ENCODE measurements at places on chromosomes 11 and 22.
A peak's percentile ranks its signal among the peaks of the same experiment; 100 is the strongest.

GRCh38 chr22:42595434-42595833, 19.2 kb downstream of the POLDIP3 start:
- no peak for ATAC-seq

DNA sequence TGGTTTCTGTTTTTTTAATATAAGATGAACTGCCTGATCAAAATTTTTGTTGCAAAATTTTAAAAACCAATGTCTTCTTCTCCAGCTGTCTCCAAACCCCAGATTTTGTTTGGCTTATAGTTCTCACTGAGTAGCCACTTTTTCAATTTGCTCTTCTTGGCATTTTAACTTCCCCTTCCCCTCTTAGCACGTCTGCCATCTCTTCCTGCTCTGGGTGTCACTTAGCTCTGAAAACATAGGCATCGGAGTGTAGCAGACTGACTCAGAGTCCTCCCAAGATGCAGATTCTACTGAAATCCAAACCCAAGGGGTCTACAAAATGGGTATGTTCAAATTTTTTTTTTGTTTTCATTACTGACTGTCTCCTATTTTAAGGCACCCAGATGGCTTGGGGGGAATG, 270.3 kb upstream of the KIRREL3 start:
- no peak for ATAC-seq

GRCh38 chr11:72150882-72151281, 15.4 kb downstream of the FOLR3 start:
- no peak for ATAC-seq

GRCh38 chr11:34299284-34299972, 58.4 kb downstream of the ABTB2 start:
- ATAC-seq = no peak

- ATAC-seq = no peak
Observed at GRCh38 chr11:133545199-133545803, 13.0 kb upstream of the OPCML start.

DNA sequence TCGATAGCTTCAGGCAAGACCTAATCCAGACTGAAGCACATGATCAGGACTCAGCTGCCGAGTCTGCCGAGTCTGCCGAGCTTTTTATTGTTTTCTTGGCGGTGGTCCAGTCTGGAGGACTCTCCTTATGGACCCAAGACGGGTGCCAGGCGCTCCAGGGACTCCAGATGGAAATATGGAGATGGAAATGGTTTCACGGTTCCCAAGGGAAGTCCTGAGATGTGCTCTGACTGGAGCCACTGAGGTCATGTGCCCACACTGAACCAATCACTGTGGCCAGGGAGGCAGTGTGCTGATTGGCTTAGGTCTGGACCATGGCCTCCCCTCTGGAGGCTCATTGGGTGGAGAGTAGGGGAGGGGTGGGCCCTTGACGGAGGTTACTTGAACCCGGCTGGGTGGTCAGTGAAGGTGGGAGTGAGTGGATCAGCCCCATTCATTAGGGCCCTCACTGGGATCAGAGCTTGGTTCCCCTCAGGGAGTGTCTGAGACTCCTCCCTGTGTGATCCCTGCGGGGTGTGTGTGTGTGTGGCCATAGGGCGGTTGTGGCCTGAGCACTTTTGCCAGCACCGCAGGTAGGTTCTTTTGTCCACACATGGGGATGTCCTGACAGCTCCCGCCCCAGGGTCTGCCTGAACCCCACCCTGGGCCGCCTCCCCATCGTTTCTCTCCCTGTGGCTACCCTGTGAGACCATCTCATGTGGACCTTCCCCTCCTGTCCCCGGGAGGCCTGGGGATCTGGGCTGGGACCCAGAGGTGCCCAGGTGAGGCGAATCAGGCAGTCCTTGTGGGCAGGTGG, 14.0 kb downstream of the RPS6KA4 start:
- no peak for ATAC-seq

DNA sequence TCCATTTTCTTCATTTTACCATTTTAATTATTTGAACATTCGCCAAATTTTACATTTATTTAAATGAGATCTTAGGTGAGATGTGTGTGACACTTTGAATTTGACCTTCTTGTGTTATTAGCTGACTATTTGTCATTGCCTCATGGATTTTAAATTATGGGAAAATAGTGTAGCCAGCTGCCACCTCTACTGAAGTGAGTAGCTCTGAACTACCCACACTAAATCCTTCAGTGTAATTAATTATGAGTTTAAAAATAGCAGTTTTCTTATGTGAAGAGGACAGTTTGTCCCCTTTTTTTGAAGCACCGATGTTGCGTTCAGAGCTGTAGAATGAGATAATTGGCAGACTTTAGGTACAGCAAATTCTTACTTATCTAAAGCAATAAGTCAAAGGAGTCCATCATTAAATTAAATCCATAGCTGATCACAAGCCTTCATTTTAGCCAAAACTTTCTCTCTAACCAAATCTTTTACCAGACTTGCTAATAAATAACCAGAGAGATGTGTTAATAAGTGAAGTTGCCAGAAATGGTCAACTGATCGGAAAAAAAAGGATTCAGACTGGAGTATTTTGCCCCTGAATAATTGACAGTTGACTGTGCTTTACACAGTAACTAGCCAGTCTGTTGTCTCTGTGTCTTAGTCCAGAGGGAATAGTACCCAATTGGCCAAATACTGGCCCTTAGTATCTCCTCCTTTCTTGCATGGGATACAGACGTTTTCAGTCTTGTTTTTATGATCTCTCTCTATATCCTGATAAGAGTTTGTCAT, 75.0 kb downstream of the ZC3H12C start:
- no peak for ATAC-seq

DNA sequence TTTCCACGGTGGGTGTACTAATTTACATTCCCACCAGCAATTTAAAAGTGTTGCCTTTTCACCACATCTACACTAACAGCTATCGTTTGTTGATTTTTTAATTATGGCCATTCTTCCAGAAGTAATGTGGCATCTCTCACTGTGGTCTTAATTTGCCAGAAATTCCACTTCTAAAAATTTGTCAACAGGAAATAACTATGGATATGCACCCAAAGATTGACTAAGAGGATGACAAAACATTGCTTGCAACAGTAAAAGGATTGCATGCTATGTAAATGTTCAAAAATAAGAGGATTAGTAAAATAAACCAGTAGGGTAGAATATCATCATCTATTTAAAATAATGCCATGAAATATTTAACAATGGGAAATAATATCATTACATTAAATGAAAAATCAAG, 219.5 kb downstream of the DCDC1 start:
- no peak for ATAC-seq

- ATAC-seq = peak; percentile 63
Observed at GRCh38 chr11:14384338-14384737, 25.4 kb upstream of the RRAS2 start.

DNA sequence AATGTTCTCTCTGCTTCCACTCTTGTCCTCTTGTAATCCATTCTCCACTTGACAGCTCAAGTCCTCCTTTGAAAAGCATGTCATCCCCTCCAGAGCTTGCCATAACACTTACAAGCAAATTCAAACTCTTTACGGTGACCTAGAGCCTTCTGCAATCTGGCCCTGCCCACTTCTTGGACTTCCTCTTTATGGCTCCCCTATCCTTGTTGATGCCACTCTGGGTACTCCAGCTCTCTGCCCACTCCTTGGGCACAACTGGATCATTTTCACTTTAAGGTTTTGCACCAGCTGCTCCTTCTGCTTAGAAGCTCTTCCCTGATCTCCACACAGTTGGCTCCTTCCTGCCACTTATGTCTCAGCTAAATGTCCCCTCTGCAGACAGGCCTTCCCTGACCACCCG, 217.9 kb downstream of the DSCAML1 start:
- no peak for ATAC-seq

GRCh38 chr11:11076276-11076675, 218.4 kb upstream of the ZBED5 start:
- no peak for ATAC-seq

DNA sequence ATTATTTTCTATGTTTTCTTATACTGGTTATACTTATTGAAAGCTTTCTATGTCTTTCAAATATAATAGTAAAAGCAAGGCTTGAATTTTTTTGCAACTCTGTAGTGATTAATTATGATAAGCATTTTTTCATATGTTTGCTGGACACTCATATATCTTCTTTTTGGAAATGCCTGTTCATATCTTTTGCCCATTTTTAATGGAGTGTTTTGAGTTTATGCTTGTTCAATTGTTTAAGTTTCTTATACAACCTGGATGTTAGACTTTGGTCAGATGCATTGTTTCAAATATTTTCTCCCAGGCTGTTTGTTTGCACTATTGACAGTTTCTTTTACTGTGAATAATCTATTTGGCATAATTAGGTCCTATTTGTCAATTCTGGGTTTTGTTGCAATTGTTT, 11.9 kb downstream of the OR52H1 start:
- no peak for ATAC-seq

DNA sequence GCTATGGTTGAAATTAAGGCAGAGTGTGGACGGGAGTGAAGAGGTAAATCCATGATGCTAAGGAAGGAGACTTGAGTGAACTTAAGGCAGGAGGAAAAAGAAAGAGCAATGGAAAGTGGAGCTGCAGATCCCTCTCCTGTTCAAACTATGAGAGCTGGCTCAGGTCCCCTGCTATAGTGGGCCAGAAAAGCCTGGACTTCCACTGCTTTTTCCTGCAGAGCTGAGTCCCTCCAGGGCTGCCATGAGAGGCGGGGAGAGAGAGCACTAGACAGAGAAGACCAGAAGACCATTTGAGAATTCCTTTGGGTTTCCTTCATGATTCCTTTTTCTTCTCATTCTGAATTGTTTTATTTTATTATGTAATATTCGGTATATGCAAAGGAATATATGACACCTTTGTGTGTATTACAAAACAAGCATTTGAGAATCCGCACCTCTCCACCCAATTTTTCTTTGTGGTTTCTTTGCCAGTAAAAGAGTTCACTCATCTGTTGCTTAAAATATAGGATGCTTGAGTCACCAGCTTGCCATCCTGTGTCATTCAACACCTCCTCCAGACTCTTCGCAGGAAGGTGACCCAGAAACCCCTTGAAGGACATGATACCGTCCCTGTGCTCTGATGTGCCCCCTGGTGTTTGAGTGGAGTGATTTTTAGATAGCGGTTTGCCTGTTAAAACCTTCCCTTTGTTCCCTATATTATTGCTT, 24.4 kb downstream of the SREBF2 start:
- ATAC-seq = peak; percentile 51

DNA sequence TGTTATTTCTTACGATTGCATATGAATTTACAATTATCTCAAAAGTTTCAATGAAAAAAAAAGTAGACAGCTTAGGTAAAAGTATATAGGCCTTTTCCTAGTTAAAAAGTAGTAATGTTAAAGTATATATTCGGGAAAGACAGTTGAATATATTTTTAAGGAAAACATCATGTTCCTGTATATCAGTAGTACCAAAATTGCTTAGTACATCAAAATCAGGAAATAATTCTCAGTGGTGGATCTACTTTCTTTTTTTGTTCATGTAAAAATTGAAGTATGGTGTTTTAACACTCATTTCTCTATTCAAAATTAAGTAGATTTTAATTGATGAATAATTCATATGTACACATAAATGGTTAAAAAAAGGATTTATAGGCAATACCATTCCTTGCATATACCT, 73.9 kb downstream of the USP47 start:
- no peak for ATAC-seq

- peak; percentile 65 for ATAC-seq
Observed at GRCh38 chr11:119509282-119509841, 86.4 kb upstream of the THY1 start.

GRCh38 chr22:47315862-47316419, 553.5 kb downstream of the TBC1D22A start:
- ATAC-seq = no peak

All from gastroesophageal sphincter (tissue), 4 donors.